ENCODE measurements at places on chromosomes 4 and X.

GRCh38 chr4:97653701-97654100 is 489.6 kb downstream of the STPG2 start:
- no peak for DNase-seq

GRCh38 chr4:20337261-20337664 is 85.6 kb downstream of the SLIT2 start:
- no peak for DNase-seq

- no peak for DNase-seq
Measured at GRCh38 chr4:98822144-98822543, 106.8 kb downstream of the EIF4E start.

DNA sequence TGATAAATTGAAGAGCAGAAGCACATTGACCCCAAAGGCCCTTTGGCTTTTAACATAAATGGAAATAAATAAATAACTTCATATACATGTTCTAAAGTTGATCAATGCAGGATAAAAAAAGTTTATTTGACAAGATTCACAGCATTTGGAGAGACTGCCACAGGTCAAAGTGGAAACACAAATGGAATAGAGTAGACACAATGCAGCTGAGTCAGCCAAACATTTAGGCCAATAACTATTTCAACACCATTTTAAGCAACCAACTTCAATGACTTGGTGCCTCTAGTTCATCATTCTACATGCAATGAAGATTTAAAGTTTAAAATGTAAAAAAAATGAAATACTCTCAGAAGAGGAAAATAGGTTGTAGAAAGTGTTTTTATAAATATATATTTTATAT is 365.2 kb downstream of the FAT4 start:
- DNase-seq, result no peak

GRCh38 chr4:176805155-176805554 is 12.4 kb upstream of the VEGFC start:
- no peak for DNase-seq

DNA sequence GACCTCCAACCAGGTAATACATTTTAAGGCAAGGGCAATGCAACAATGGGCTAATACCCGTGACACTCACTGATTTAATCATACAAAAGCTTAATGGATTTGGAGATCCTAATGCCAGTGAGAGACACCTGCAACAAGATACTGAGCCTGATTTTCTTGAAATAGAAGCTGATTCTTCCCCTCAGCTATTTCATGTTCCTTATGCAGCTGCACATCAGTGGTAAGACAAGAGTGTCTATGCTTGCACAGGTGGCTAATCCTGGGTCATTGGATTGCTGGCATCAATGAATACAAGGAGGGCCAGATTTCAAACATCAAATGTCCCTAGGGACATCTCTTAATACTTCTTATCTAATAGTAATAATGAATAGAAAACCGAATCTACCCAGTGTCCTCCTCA is 139.7 kb downstream of the PPARGC1A start:
- DNase-seq, result no peak

GRCh38 chrX:121165930-121166359 is 118.5 kb downstream of the GLUD2 start:
- no peak for DNase-seq

GRCh38 chr4:78131403-78131802 is 74.3 kb downstream of the FRAS1 start:
- no peak for DNase-seq

DNA sequence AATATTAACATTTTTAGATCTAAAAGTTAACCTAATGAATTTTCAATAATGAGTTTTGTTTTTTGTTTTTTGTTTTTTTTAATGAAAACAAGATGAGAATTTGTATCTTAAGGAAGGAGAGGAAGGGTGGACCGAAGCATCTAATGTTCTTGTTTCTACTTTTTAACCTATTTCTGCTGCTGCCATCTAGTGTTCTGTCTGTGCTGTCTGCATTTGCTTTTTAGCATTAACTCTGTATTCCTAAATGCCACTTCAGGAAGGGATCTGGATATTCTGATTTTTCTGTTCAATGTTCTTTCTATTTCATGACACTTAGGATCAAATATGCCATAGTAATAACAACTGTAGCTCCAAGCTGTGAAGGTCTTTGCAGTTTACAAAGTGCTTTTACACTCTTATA is 161.7 kb downstream of the BRWD3 start:
- no peak for DNase-seq

DNA sequence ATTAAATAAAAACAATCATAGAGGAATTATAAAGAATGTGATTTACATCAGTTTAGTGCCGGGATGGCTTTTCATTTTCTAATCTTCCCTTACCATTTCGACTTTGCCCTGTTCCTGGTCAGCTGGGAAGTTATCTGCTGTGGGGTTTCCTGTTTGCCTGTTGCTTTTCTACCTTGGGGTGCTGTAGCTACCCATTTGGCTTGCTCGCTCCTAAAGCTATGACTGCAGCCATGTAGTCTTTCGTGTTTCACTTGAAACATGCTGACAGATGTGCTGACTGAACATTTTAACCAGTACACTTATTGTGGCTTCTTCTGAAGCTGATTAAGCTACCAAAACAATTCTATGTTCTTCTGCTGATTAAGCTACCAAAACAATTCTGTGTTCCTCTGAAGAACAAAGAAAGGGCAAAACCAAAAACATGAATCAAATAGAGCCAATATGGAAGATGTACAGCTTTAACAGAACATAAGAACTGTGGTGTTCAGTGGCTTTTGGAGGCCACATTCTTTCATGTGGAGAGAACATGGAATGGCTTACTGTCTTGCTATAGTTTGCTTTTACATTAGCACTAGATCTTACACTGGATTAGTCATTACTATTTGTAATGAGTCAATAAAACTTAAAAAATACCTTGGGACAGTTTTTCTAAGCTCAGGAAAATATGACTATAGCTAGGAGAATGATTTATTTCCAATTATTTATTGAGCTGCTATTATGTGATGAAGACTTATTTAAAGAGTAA is 440.4 kb downstream of the SPRY1 start:
- DNase-seq, result no peak

DNA sequence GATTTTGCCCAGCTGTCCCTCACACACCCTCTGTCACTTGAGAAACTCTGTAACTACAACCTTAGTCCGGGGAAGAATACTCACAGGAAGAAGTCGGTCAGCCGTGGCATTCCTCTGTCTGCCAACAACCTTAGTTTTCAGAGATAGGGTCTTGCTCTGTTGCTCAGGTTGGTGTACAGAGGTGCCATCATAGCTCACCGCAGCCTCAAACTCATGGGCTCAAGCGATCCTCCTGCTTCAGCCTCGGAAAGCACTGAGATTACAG is 12.2 kb upstream of the SPCS3 start:
- no peak for DNase-seq

- DNase-seq, result no peak
Measured at GRCh38 chrX:31547416-31547815, 475.6 kb upstream of the FTHL17 start.

DNA sequence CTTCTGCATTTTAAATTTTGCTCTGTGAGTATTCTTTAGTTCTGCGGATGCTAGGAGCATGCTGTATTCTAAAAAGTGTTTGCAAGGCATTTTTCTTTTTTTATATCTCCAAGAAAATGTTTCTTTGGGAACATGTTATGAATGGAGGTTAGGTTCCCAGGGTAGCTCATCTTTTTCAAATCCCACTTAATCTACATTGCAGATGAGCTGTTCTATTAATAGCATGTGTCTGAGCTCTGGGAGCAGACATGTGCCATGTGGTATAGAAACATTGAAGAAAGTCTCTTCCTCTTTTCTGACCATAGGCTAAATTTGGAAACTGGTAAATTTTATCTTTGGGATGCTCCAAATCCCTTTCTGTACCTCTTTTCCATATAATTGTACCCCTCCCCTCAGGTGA is 23.2 kb downstream of the DIAPH2 start:
- no peak for DNase-seq

DNA sequence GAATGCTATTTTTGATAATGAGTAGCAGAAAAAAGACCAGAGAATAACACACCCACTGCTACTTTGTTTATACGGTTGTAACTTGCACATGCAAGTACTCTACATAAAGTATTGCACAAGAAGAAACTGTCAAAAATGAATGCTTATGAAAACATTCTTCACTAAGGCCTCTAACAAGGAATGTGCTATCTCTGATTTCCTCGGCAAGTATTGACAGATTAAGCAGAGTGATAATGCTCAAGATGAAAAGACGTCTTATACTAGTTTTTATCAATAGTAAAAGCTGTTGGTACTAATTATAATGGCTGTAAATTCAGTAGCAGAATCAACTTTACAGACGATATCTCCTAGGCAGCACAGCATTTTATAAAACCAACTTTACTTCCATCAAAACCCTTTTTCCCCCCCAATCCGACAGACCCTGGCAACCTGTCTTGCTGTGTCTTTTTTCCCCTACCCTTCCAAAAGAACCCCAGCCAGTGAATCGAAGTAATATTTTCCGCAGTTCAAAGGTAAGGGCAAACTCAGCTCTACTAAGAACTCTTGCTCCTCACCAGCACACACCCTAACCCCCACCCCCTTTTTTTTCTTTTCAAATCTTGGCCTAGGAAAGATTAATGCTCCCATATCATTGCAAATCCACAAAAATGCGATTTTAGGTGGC is 1.5 kb downstream of the FRYL start:
- DNase-seq, result no peak

DNA sequence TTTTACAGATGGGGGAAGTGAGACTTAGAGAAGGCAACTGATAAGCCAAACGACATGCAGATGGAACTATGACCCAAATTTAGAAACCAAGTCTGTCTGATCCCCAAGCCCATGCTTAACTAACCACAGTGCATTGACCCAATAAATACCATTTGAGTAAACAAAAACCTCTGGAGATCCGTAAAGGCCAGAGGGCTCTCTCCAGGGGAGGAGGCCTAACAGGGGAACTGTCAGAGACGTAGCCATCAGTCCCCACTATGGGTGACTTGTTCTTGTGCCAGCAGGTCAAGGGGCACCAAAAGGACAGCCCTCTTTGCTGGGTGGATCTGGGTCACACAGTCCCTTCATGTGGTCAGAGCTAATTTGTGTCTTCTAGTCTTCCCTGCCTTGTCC is 420.2 kb downstream of the BCOR start:
- no peak for DNase-seq

GRCh38 chr4:23763559-23763958 is 126.3 kb downstream of the PPARGC1A start:
- DNase-seq, result no peak

GRCh38 chrX:68424719-68425118 is 8.6 kb downstream of the OPHN1 start:
- no peak for DNase-seq

DNA sequence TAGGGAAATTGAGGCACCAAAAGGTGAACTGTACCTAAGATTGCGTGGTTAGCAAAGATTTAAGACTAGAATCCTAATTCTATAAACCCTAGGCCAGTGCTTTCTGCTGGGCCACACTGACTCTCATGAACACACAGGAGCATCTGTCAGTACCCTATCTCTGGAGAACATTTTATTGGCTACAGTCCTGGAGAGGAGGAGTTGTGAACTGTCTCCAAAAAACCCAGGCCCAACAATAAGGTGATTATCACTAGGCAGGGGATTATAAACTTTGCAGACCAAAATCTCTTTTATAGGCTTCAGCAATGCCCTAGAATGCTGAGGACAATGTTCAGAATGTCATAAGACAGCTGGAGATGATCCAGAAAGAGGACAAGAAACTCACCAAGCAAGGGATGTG is 24.1 kb downstream of the OPHN1 start:
- DNase-seq, result no peak

- no peak for DNase-seq
Measured at GRCh38 chr4:25635501-25635900, 20.1 kb upstream of the SLC34A2 start.
